ENCODE measurements at places on chromosomes 7 and 10. TPM values are rescaled to one million over a fixed set of nuclear protein-coding genes. Genes with fewer than 3 reads are reported as not detected.

GRCh38 chr7:17408245-17408903 lies 109.9 kb downstream of the AHR start:
- H3K4me1 ChIP-seq = no peaks in the 10 kb centered on the region
- no peak overlapping the region for H3K4me3 ChIP-seq
- DNase-seq = peak; percentile 66
- H3K27ac ChIP-seq = no peak overlapping the region
- no peaks in the 10 kb centered on the region for H3K27me3 ChIP-seq

Gene KCND2
- total RNA-seq = 0.11 TPM

- H3K27ac ChIP-seq = no peak overlapping the region
- H3K27me3 ChIP-seq = no peaks in the 10 kb centered on the region
- no peaks in the 10 kb centered on the region for H3K4me1 ChIP-seq
- no peak overlapping the region for H3K4me3 ChIP-seq
These were observed 43.5 kb upstream of the NKX6-2 start for GRCh38 chr10:132829403-132829802.

DNA sequence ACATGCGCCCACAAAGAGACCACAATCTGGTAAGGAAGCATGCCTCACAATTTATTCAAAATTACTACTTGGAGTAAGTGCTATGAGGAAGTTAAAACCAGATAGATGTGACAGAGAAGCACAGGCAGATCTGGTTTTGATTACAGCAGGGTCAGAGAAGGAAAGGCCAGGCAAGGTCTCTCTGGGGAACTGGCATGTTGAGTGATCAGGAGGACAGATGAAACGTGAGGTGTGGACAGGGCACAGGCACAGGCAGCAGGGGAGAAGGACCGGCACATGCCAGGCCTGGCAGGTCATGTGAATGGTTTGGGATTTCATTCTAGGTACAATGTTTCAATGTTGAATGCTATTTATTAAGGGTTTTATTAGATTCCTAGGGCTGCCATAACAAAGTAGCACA lies 51.6 kb downstream of the GPAM start:
- H3K4me3 ChIP-seq = no peak overlapping the region
- H3K36me3 ChIP-seq = no peaks in the 10 kb centered on the region
- no peaks in the 10 kb centered on the region for H3K27me3 ChIP-seq

DNA sequence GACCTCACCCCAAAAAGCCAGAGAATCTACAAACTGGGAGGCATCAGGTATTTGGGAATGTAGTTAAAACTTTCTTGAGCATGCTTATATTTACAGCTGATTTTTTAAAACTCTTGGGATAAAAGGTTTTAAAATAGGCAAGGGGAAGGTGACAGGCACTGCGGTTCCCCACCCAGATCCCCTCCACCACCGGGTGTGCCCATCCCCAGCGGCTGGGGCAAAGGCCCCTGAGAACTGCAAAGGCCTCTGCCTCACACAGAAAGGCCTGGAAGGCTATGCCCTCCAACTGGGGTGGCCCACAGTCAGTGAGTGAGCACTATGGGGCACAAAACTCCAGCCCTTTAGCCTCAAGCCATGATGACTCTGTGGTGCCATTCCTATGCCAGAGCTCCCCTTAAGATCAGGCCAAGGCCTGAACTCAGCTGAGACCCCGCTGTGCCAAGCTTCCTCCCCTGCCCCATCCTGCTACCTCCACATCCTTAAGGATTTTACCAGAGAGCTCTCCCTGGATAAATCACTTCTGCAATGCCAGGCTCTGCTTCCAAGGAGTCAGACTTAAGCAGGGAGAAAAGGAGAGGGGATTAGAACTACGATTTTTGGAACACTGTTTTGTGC lies 299.1 kb downstream of the GRID1 start:
- H3K4me1 ChIP-seq = no peaks in the 10 kb centered on the region
- no peaks in the 10 kb centered on the region for H3K36me3 ChIP-seq
- H3K27me3 ChIP-seq = no peaks in the 10 kb centered on the region
- H3K4me3 ChIP-seq = no peak overlapping the region

Gene GNG11
- 18.2 TPM for total RNA-seq

Gene UTF1
- total RNA-seq = not detected

Gene MEIG1
- total RNA-seq = not detected

Gene HUS1
- total RNA-seq = 19.7 TPM

DNA sequence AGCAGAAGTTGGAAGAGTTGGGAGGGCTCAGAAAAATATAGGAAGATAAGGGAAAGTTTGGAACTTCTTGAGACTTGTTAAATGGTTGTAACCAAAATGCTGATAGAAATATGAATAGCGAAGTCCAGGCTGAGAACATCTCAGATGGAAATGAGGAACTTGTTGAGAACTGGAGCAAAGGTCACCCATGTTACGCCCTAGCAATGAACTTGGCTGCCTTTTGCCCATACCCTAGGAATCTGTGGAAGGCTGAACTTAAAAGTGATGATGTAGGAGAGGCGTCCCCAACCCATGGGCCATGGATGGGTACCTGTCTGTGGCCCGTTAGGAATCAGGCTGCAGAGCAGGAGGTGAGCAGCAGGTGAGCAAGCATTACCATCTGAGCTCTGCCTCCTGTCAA lies 347.8 kb downstream of the ARL4A start:
- no peaks in the 10 kb centered on the region for H3K27me3 ChIP-seq
- H3K4me1 ChIP-seq = no peaks in the 10 kb centered on the region
- no peaks in the 10 kb centered on the region for H3K36me3 ChIP-seq
- no peak for DNase-seq
- no peak overlapping the region for H3K27ac ChIP-seq
- H3K4me3 ChIP-seq = no peak overlapping the region

DNA sequence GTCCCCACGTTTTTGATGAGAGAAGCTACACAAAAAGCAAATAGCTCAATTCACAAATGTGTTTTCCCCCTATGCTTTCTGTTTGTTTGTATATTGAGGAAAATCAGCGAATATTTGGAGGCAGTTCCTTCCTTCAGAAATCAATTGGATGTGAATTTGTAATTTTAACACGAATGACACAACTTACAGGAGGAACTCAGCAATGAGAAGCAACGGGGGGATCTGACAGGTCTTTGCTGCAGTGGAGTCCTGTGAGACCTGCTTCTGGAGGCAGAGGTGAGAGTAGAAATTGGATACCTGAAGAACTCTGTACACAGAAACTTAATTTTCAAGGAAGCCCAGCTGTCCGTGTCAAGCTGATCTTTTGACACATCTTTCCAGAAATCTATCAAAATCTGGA lies 370.4 kb downstream of the GFRA1 start:
- no peak overlapping the region for H3K4me3 ChIP-seq
- H3K27me3 ChIP-seq = no peaks in the 10 kb centered on the region
- H3K36me3 ChIP-seq = no peaks in the 10 kb centered on the region
- H3K27ac ChIP-seq = no peak overlapping the region

Gene WEE2
- total RNA-seq = not detected

- peak; percentile 36 for DNase-seq
- H3K4me3 ChIP-seq = no peak overlapping the region
- H3K4me1 ChIP-seq = no peaks in the 10 kb centered on the region
- H3K27ac ChIP-seq = no peak overlapping the region
These were observed 154.0 kb downstream of the CAMK1D start for GRCh38 chr10:12503311-12503710.

DNA sequence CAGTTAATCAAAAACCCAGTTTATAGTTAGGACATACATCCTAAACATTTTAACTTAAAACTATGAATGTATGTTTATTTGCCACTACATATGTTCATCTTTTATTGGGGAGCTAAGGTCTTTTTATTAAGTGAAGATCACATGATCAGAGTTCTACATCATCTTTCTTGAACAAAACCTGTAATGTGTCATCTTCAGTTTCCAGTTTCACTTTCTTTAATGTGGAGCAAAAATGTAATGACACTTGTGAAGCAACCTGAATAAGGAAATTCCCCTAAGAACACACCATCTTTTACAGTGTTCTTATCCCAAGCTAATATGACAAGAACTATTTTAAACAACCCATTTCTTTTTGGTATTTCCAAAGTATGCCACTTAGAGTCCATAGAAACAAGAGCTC lies 166.7 kb upstream of the BET1 start:
- no peak overlapping the region for H3K27ac ChIP-seq
- DNase-seq = no peak
- H3K4me1 ChIP-seq = no peaks in the 10 kb centered on the region
- H3K36me3 ChIP-seq = no peaks in the 10 kb centered on the region
- H3K27me3 ChIP-seq = no peaks in the 10 kb centered on the region

DNA sequence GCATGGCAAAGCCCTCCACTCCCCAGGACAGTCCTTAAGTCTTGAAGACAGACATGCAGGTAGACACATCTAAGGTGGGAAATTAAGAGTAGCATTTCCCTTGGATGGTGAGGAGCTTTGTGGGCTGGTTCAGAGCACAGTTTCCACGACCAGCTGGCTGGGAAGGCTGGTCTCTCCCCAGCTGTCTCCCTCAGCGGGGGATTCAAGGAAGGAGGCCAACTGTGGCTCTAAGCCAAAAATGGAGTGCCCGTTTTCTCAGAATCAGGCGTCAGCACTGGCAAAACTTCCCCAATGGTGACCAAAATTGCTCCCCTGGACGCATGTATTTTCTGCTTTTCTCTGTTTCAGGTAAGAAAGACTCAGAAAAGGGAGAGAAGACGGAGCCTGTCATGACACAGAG lies 230.6 kb upstream of the FZD8 start:
- no peaks in the 10 kb centered on the region for H3K36me3 ChIP-seq
- no peak overlapping the region for H3K27ac ChIP-seq
- H3K27me3 ChIP-seq = no peaks in the 10 kb centered on the region
- no peak for DNase-seq

Gene MEOX2
- total RNA-seq = 4.5 TPM

Gene FGL2
- 13.3 TPM for total RNA-seq

DNA sequence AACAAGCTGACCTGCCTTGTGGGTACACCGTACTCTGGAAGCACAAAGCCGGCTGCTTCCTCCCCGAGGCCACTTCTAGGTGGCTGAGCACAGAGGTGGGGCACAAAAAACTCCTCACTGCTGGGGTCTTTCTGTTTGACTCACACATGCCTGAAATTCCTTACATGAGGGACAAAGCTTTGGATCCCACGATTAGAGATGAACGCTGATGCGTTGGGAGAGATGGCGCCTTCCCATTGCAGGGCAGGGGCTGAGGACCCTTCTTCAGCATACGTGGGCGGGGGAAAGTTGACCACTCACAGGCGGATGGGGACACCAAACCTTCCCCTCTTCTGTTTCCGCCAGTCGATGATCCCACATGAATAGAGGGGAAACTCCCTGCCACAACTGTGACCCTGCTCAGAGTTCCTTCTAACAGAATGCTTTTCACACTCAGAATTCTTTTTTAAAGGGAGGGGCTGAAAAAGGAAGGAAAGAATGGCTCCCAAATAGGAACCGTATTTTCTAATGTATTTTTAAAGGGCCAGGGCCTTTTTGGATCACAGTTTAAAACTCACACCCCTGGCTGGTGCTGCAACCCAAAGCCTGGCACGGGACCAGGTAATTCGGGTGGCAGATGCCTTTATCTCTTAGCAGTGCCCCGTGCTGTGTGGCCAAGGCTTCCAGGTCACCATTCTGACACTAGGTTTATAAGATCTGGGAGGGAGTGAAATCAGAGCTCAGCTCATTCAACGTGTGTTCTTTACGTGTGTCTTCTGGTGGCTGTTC lies 134.0 kb downstream of the PRKAG2 start:
- H3K4me3 ChIP-seq = no peak overlapping the region
- no peaks in the 10 kb centered on the region for H3K27me3 ChIP-seq
- DNase-seq = no peak
- peak overlapping the region; percentile 66 for H3K27ac ChIP-seq
- no peaks in the 10 kb centered on the region for H3K36me3 ChIP-seq

Gene TRPV5
- total RNA-seq = not detected

DNA sequence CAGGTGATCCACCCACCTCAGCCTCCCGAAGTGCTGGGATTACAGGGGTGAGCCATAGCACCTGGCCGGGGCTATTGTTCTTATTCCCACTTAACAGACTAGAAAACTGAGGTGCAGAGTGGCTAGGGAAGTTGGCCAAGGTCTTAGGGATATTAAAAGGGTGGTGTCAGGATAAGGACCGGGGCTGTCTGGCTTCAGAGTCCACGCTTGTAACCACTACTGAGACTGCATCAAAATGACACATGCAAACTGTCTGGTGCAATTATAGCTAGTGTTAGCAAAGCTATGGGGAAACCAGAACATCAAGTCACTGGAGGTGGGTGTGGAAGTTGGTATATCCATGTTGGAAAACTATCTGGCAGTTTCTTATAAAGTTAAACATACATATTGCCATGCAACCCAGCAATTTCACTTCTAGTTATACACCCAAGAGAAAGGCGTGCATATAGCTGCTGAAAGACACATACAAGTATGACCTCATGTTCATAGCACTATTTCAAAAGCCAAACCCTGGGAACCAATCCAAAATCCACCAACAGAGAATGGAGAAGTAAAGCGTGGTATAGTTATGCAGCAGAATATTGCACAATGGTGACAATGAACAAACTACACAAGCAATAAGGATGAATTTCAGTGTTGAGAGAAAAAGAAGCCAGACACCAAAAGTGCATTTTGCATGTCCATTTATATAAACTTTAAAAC lies 33.9 kb upstream of the EEPD1 start:
- no peak overlapping the region for H3K4me3 ChIP-seq
- H3K27ac ChIP-seq = no peak overlapping the region
- no peak for DNase-seq
- H3K27me3 ChIP-seq = no peaks in the 10 kb centered on the region

GRCh38 chr7:94941844-94942632 lies 34.6 kb downstream of the PPP1R9A start:
- H3K36me3 ChIP-seq = no peaks in the 10 kb centered on the region
- no peak overlapping the region for H3K4me3 ChIP-seq
- no peak for DNase-seq
- no peaks in the 10 kb centered on the region for H3K27me3 ChIP-seq
- no peak overlapping the region for H3K27ac ChIP-seq
- H3K4me1 ChIP-seq = no peaks in the 10 kb centered on the region

Gene CLCN1
- not detected for total RNA-seq

Gene UPK3BL2
- 0.89 TPM for total RNA-seq

Gene LRRC4
- total RNA-seq = 2.9 TPM

Gene PRSS1
- not detected for total RNA-seq

Gene HYAL4
- total RNA-seq = 0.28 TPM

Gene EIF5AL1
- not detected for total RNA-seq

Gene PCLO
- total RNA-seq = 2.9 TPM

DNA sequence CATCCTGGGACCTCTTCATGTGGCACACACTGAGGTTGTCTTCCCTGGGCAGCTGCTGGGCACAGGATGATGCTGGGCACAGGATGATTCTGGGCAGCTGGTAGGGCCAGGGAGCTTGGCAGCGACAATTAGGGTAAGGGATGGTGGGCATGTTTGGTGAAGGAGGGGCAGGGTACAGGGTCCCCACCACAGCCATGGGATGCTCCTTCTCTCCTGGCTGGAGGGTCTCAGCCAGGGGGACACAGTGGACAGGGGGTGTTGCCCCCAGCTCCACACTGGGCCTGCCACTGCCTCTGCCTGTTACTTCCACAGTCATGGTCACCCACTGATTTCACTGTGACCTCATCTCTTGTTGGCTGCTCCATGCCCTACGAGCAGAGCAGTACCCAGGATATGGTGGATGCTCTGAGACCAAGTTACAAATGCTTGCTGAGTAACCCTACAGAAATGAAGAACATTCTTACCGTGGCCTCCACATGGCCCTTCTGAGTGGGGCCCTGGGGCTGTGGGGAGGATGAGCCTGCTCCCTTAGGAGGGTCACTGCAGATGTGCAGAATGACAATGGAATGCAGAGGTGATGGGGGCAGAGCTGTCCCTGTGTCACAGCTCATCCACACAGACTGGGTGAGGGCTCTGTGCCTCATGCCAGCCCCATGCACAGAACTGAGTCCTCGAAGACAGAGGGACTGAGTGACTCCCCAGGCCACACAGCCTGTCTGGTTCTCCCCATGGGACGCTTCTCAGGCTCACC lies 28.4 kb upstream of the RET start:
- no peak overlapping the region for H3K4me3 ChIP-seq
- H3K36me3 ChIP-seq = no peaks in the 10 kb centered on the region
- H3K4me1 ChIP-seq = no peaks in the 10 kb centered on the region
- H3K27ac ChIP-seq = no peak overlapping the region
- H3K27me3 ChIP-seq = no peaks in the 10 kb centered on the region
- no peak for DNase-seq

Gene EGFR
- 22.5 TPM for total RNA-seq
